ENCODE measurements at places on chromosomes 11 and 22. TPM values are rescaled to one million over a fixed set of nuclear protein-coding genes. Genes with fewer than 3 reads are reported as not detected.

The C1QTNF5 gene
- 5.3 TPM for total RNA-seq

The LRP4 gene
- 23.6 TPM for total RNA-seq

The FGF3 gene
- not detected for total RNA-seq

The CDHR5 gene
- 140 TPM for total RNA-seq

The HOATZ gene
- not detected for total RNA-seq

The C22orf42 gene
- total RNA-seq, result not detected

DNA sequence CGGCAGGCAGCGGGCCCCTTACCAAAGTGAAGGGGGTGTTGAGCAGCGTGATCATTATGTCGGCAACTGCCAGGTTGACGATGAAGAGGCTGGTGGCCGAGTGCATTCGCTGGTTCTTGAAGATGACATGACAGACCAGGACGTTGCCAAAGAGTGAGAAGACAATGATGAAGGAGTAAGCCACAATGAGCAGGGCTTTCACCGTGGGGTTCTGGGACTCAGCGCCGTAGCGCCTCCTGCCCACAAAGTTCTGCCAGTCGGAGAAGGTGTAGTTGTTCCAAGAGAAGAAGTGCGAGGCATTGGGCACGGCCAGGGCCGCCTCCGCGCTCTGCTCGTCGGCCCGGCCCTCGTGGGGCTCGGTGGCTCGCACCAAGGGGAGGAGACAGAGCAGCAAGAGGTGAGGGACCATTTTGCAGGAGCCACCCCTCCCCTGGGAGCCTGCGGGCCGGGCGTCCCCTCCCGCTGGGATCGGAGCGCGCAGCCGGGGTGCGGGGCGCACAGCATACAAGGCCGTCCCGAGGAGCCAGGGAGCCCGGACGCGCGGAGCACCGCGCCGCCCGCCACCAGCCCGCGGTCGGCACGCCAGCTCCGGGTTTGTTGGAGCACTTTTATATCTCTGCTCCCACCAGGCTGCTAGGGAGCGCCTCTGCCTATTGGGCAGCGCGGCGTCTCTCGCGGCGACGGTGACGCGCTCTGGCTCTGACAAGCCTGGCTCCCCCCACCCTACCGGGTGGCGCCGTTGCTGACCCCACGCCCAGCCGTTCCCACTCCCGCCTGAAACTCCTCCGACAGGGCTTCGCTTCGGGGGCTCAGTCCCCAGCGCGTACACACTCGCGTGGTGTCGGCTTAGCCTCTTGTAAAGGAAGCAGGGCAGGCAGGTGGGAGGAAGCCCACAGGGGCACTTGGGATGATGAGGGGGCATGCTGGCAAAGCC lies at the start of gene GPR83:
Gene GPR83, minus strand, starts transcription at position 581 of the 934 bp plus-strand sequence. Its CDS starts 172 bp downstream, at position 409.
- no peaks in the 10 kb centered on the region for H3K36me3 ChIP-seq
- peaks cover 25% of the 10 kb centered on the region for H3K27me3 ChIP-seq
- H3K4me3 ChIP-seq, result no peak within 1 kb of the TSS

GRCh38 chr22:43830931-43831560 lies 18.9 kb upstream of the EFCAB6 start:
- no peak for DNase-seq
- H3K4me3 ChIP-seq, result no peak overlapping the region
- H3K27ac ChIP-seq, result no peak overlapping the region
- no peaks in the 10 kb centered on the region for H3K36me3 ChIP-seq
- no peaks in the 10 kb centered on the region for H3K27me3 ChIP-seq
- no peaks in the 10 kb centered on the region for H3K4me1 ChIP-seq

DNA sequence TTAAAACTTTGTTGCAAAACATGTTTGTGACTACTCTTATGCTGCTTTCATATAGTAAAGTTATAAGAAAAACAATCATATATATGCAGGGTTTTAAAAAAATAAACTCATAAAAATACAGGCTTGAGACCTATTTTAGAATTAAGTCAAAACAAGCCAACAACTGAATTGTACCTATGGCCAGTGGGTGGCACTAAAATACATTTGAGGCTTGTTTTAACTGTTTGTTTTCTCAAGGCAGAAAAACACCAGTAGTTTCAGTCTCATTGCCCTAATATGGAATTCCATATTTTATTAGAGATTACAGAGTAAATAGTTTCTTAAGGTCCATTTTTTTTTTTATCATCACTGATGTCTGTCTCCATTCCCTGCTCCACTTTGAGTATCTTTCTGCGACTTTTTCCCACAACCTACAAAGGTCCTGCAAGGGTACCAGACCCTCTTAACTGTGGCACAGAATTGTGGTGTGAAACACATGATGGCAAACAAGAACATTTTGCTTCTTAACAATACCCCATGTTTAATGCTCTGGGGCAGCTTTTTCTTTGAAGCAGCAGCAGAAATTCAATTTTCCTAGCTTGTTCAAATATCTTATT lies 8.5 kb upstream of the CCDC89 start:
- H3K27ac ChIP-seq, result no peak overlapping the region
- H3K4me3 ChIP-seq, result no peak overlapping the region
- no peaks in the 10 kb centered on the region for H3K27me3 ChIP-seq
- H3K36me3 ChIP-seq, result no peaks in the 10 kb centered on the region
- no peaks in the 10 kb centered on the region for H3K4me1 ChIP-seq

GRCh38 chr11:74465291-74465708 lies 2.0 kb downstream of the KCNE3 start:
- DNase-seq, result peak; percentile 88
- no peak overlapping the region for H3K4me3 ChIP-seq
- H3K4me1 ChIP-seq, result no peaks in the 10 kb centered on the region
- peak overlapping the region; percentile 71 for H3K27ac ChIP-seq

DNA sequence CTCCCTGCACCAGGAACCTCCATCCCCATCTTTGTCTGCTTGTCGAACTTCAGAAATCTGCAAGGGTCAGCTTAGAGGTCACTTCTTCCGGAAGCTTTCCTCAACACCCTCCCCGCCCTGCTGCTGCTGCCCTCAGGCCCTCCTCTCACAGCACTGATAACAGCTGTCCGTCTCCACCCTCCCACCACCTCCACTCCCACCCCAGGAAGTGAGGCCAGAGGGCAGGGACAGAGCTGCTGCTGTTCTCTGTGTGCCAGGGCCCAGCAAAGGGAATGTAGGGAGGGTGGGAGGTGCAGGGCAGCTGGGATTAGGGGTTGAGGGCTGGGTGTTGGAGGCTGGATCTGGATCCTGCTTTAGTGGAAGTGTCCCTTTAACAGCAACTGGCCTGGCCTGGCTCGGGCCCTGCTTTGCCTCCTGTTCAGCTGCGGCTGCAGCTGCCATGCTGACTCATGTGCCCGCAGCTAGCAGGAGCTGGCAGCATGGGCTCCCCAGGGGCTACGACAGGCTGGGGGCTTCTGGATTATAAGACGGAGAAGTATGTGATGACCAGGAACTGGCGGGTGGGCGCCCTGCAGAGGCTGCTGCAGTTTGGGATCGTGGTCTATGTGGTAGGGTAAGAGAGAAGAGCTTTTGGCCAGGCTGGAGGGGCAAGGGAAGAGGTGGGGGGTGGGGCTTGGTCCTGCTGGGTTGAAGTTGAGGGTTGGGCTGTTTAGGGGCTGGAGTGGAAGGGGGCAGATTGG lies at the start of gene P2RX6:
Gene P2RX6, plus strand, starts transcription at position 440 of the 740 bp plus-strand sequence. Its CDS starts 10 bp downstream, at position 450.
- peak; percentile 68 for DNase-seq
- H3K4me3 ChIP-seq, result peak within 1 kb of the TSS; percentile 34
- H3K4me1 ChIP-seq, result peaks cover 9% of the 10 kb centered on the region

GRCh38 chr11:66580803-66581202 lies 12.1 kb downstream of the CCDC87 start:
- no peaks in the 10 kb centered on the region for H3K4me1 ChIP-seq
- no peaks in the 10 kb centered on the region for H3K27me3 ChIP-seq
- no peaks in the 10 kb centered on the region for H3K36me3 ChIP-seq

- peaks cover 5% of the 10 kb centered on the region for H3K4me1 ChIP-seq
- peak; percentile 80 for DNase-seq
- no peaks in the 10 kb centered on the region for H3K36me3 ChIP-seq
- no peak overlapping the region for H3K27ac ChIP-seq
- H3K4me3 ChIP-seq, result no peak overlapping the region
- H3K27me3 ChIP-seq, result no peaks in the 10 kb centered on the region
Measured at GRCh38 chr11:1515082-1516060, 28.8 kb upstream of the MOB2 start.

DNA sequence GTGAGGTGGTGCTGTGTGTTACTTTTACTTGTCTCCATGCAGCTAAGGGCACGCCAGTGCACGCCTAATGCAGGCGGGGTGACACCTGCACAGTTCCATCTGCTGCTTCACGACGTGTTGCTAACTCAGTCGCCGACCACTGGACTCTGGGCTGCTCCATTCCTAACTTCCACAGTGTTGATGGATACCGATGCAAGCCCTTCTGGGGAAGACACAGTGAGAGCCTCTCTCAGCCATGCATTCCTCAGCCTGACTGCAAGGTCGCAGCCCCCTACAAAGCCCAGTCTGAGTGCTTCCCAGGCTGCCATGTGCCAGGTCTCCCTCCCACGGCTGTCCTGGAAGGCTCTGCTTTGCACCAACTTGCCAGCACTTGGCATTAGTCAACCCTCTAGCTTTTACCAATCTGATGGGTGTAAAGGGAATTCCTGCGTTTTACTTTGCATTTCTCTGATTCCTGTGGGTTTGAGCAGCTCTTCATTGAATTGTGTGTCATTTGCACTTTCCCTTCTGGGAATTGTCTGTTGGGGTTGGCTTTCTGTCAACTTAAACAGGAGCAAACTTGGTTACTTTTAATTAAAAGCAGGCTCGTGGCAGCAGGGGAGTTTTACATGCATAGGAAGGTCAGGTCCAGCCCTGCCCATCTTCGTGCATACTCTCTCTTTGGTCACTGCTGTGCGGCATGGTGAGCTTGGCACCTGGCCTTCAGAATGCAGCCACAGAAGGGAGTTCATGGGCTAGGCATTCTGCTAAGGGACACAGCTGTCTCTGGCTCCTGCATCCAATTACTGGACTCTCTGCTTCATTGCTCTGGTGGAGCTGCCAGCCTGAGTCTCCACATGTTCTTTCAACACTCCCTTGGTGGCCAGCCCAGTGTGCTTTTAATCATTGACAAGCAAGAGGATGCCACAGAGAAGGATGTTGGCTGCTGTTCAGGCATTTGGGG lies 34.6 kb upstream of the SHANK2 start:
- no peak overlapping the region for H3K4me3 ChIP-seq
- no peaks in the 10 kb centered on the region for H3K36me3 ChIP-seq
- H3K4me1 ChIP-seq, result peaks cover 5% of the 10 kb centered on the region

DNA sequence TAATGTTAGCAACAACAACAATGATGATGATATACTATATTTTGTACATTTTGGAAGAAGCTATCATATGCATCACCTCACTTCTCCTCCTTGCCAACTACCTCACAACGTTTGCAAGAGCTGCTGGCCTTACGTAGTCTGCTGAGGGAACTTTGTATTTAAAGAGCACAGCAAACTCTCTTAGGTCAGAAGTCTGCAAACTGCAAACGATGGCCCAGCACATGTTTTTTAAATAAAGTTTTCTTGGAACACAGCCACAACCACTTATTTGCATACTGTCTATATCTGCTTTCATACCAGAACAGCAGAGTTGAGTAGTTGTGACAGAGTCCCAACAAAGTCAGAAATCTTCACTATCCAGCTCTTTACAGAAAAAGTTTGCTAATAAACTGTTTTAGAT lies 261.7 kb downstream of the TENM4 start:
- H3K27ac ChIP-seq, result no peak overlapping the region
- H3K4me1 ChIP-seq, result no peaks in the 10 kb centered on the region
- H3K36me3 ChIP-seq, result no peaks in the 10 kb centered on the region
- H3K4me3 ChIP-seq, result no peak overlapping the region
